ENCODE measurements at places on chromosomes 2 and 18.

DNA sequence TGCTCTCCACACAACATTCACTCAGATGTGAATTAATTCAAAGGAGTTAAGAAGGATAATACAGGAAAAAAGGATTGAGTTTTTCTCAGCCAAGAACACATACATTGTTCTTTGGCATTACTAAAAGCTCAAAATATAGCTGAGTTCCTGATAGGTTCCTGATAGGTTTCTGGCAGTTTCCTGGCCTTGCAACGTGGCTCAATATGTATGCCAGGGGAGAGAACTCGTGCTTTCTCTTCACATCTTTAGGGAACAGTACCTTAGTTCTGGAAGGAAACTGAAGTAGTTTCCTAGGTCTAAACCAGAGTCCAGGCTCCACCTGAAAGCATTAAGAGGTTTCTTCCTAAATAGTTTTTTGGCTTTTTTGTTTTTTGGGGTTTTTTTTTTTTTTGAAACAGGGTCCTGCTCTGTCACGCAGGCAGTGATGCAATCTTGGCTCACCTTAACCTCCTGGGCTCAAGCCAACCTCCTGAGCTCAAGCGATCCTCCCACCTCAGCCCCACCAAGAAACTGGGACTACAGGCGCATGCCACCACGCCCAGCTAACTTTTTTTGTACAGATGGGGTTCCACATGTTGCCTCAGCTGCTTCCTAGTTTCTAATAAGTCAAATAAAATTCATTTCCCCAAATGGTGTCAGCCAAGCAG is 42.8 kb downstream of the ESCO1 start:
- no peak for DNase-seq

DNA sequence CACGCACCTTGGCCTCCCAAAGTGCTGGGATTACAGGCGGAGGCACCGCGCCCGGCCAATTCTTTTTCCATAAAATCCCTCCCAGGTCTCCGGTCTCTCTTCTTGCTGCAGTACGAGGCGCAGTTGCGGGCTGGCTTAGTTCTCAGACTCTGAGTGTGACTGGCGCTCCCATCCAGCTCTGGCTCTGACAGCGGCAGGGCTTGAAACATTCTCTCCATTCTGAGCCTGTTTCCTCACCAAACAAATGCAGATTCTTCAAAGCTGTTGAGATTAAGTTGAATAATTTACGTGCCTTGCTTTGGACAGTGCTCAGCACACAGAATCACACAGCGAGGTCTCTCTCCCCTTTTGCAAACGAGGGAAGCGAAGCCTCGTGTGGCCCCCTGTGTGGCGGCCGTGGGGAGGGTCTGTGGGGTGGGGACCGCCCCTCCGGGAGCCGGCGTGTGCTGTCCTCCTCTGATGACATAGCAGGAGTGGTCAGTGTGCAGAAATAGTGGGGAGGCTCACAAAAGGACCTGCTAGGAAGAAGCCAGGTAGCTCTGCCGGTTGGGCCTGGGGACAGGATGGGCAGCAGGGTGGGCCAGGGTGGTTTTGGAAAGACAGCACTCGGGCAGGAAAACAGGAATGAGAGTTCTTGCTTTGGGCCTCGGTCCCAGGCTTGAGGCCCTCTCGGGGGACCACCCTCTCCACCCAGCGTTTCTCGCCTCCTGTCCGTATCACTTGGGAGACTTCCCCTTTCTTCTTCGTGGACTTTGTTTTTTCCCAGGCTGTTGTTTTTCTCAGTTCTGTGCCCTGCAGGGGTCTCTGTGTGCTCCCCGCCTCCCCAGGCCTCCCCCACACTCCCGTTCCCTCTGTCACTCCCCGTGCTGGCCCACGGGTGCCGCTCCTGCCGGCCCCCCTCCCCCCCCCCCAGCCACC is 75.0 kb downstream of the KCNG2 start:
- no peak for DNase-seq

GRCh38 chr2:219111375-219112061 is 49.1 kb downstream of the NHEJ1 start:
- no peak for DNase-seq

DNA sequence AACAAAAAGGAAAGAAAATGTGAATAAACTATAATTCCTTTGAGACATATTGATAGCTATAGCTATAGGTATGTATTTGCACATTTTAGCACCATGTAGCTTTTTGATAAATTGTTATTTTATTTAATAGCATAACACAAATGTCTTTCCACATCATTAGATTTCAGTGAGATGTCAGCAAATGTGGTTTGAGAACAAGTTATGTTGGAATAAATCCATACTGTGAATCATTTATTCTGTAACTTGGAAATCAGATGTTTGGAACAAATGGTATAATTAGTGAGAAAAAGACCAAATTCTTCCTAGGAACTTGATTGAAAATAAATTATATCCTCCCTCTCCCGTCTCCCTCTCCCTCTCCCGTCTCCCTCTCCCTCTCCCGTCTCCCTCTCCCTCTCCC is 62.8 kb downstream of the NABP1 start:
- no peak for DNase-seq

DNA sequence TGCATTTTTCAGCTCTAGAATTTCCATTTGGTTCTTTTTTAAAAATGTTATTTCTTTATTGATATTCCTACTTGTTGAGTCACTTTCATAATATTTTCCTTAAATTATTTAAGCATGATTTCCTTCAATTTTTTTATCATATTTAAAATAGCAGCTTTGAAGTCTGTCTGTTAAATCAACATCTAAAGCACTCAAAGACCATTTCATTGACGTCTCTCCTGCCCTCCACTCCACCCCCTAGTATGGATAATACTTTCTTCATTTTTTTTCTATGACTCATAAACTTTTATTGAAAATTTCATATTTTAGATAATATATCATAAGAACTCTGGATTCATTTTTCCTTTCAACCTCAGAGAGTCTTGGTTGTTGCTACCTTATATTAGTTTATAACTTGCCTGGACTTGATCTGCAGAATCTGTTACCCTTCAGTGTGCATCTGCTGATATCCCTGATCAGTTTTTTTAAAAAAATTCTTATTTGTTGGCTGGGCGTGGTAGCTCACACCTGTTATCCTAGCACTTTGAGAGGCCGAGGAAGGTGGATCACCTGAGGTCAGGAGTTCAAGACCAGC is 59.0 kb upstream of the ZNF396 start:
- DNase-seq = no peak

- no peak for DNase-seq
Measured at GRCh38 chr2:197416268-197416667, 18.6 kb downstream of the SF3B1 start.

GRCh38 chr18:21110713-21111345 is 784 bp downstream of the ROCK1 start:
- DNase-seq = peak; percentile 28

DNA sequence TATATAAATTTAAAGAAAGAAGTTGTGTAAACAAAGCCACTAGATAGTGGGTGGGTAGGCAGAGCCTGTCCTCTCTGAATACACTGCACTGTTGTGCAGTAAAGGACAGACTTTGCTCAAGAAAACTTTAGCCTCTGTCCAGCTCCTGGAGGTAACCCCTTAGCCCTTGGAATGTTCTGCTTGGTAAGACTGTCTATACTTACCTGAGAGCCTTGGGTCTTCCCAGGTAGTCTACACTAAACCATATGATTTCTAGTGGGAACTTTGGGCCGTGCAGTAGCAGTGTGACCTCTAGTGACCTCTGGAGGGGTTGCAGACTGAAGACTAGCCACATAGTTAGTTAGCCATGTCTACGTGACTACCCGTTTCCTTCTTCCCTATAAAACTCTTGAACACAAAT is 678.3 kb upstream of the NRXN1 start:
- no peak for DNase-seq

GRCh38 chr18:61727241-61728193 is 165.3 kb downstream of the RNF152 start:
- no peak for DNase-seq

DNA sequence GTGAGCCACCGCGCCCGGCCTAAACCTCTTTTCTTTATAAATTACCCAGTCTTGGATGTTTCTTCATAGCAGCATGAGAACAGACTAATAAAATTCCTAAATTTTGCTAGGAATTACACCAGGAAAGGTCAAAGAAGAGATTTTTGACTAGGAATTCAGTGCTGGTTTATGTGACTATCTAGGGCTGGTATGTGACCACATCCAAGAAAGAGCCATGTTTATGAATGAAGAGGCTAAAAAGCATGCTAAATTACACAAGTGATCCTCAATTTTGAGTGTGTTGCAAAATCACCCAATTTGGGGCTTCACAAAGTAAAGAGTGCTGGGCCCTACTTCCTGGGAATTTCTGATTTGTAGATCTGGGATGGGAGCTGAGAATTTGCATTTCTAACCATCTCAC is 123.6 kb downstream of the CSRNP3 start:
- no peak for DNase-seq

DNA sequence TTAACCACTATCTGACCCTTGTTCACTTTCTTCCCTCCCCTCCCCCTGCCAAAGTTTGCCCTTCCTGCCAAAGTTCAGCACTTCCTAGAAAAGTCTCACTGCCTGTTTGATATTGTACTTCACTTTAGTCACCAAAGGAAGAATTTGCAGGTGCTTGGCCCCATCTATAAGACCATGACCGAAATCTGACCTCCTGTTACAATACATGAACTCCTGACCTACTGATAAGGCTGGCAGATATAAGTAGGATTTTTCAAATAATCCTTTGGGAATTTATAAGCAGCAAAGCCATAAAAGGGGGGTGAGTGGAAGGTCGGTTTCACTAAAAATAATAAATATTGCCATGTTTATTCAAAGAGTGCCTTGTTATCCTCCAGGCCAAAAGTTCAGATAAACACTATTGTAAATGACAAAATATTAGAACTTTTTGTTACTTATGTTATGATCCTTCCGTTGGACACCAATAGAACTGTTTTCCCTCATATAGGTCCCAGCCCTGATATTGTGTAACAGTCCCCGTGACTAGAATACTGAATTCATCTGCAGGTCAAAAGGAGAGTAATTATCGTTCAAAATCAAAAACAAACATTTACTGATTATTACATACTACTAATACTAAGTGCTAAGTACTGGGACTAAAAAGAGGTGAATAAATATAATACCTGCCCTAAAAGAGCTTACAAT is 277.6 kb downstream of the EXOC6B start:
- no peak for DNase-seq

DNA sequence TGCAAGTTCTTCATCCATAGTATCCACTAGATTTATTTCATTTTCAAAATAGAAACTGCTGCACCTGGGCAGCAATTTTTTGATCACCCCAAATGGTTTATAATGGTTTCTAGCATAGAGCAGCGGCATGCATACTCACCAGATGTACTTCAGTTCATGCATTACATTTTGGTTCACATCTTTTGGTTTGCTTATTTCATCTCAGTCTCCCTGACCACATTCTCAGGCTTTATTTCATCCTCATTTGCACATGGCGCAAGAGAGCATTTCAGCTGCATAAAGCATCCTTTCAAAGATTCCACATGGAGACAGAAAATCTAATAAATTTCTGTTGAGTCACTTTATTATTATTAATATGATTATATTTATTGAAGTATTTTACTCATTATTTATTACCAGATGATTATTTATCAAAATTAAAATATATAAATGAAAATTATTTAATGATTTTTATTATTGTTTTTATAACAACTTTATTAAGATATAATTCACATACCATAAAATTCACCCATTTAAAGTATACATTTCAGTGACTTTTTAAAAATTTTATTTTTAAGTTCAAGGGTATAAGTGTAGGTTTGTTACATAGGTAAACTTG is 284.6 kb downstream of the TXNL1 start:
- no peak for DNase-seq

DNA sequence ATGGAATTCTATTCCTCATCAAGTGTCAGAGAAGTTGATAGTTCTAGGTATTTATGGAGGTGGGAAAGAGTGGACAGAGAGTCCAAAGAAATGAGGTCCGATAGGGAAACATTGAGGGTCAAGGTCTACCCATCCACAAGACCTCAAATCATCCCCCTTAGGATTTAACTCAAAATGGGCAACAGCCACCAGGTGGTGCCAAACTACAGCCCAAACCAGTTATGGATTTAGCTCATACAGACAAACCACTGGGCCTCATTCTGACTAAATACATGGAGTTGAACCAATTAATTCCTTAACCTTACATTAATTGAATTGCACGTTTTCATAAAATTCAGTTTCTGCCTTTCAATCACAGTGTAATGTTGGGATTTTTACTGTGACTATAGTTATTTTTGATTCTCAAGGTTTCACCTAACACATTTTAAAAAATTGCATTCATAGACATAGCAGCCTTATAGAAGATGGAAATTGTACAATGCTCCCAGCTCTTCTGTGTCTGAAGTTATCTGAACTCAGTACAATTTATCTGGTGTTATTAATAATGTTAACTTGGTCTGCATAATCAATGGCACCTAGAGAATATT is 98.2 kb upstream of the HNMT start:
- DNase-seq = peak; percentile 71

DNA sequence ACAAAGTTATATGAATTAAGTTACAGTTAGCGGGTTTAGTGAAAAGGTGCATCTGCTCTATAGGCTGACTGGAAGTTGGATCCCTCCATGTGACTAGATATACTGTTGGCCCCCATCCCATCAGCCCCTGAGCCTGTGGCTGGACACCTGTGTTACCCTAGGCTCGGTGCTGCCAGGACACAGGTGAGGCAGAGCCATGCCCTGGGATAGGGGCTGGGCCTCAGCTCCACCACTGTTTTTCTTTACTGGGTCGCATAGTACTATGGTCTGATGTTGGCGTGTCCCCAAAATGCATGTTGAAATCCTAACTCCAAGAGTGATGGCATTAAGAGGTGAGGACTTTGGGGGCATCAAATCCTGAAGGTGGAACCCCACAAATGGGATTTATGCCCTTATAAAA is 638.6 kb upstream of the ID2 start:
- no peak for DNase-seq
